Kidney (tissue), 22 donors: ENCODE measurements at places on chromosomes 2 and 18. TPM values are rescaled to one million over a fixed set of nuclear protein-coding genes. Genes with fewer than 3 reads are reported as not detected.
A peak's percentile ranks its signal among the peaks of the same experiment; 100 is the strongest.

DNA sequence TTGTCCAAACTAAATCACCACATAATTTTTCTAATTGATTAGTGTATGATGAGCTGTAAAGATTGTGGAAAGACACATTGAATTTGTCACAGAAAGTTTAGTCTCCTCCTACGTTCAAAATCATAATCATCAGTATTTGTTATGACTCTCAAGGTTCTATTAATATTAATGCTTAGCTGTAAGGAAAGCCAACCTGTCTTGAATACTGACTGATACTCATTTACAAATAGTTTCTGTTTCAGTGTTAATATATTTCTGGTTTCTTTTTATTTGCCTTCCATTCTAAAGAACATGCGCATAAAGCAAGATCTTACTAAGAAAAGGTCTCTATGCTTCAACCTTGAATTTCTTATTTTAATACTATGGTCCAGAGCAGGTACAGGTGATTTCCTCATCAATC lies 55.1 kb downstream of the CPS1 start:
- no peak for DNase-seq

- DNase-seq = no peak
Observed at GRCh38 chr18:3824101-3824500, 374.1 kb downstream of the TGIF1 start.

The SLC23A3 gene
- 2.8 TPM for total RNA-seq

- no peak for DNase-seq
Observed at GRCh38 chr2:62216113-62216512, 20.2 kb downstream of the B3GNT2 start.

GRCh38 chr18:65336411-65336810 lies 414.4 kb upstream of the CDH7 start:
- no peak for DNase-seq

DNA sequence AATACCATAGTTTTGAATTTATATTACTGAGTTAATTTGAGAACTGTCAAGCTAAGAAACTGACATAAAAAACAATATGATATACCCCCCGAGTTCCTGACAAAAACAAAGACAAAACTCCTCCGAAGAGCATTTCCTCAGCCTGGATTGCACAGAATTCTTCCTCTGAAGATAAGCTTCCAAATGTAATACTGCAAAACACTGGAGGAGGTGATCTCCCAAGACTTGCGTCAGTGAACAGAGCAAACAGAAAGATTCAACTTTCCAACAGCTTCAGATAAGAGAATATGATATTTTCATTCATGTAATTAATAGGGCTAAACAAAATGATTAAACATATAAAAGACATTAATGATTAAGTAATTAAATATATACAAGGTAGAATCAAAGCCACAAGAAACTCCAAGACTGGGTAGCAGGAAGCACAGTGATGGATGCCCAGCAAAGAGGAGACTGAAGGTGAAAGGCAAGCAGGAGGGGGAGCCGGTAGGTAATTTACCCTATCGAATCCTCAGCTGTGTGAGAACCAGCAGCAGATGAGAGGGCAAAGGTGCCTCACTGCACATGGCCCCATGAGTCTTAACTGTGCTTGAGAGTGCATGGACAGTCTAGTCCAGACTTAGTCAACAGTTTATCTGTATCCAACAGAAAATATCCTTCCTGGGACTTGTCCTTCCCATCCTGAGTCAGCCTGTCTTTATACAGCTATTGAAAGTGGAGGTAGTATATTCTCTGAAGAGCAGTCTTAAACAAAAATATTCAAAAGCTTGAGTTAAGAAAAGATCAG lies 18.3 kb upstream of the SERPINB3 start:
- no peak for DNase-seq

DNA sequence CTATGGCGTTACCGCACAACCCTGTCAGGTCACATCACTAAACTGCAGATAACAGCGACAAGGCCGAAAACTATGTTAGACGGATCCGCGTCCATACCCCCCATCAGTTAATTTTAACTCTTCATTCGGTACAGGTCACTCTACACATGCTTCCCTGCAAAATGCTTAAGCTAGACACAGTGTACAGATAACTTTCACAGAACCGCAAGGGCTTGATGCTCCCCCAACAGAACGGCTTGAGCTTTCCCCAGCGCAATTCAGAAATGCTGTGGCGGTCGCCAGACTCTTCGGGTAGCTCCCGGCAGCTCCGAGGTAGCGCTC lies 283 bp upstream of the RBBP8 start:
- no peak for DNase-seq

DNA sequence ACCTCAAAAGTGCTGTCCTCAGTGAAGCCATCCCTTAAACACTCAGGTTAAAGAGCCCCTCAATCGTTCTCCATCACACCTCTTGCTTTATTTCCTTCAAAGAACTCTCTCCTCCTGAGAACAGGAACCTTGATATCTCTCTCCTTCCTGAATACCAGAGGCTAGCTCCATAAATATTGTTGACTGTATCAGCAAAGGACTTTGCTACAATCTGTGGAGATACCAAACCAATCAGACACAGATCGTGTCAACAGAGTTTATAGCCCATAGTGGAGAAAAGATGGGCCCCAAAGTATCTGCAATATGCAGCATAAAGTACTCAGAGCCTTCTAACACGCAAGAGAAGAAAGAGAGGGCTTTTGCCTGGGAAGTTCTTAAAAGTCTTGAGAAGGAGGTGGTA lies 36.4 kb downstream of the PLEKHM3 start:
- DNase-seq = no peak

DNA sequence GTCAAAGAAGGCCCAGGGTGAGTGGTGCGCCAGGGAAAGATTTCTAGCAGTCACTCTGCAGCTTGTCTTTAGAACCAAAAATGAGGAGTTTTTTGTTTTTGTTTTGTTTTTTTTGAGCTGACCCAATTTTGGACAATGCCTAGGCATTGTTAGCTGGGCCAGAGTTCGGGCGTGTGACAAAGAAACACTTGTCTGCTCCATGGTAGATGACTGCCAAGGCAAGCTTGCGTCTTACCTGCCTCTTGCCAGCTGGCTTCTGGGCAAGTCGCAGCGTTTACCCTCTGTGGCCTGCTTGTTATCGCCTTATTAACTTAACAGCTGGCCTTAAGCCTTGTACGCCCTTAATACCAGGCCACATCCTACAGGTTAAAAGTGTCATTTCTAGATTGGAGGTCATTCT lies 114.3 kb downstream of the GALNT1 start:
- no peak for DNase-seq

GRCh38 chr2:134892282-134893035 lies 26.2 kb upstream of the CCNT2 start:
- DNase-seq = peak; percentile 37

The ODC1 gene
- total RNA-seq = 97.5 TPM
